Stimulated activated CD4-positive, alpha-beta T cell treated with anti-CD3 and anti-CD28 coated beads, Interleukin-1b, Interleukin-23, amount 100 ng/mL, for 1 hour (primary cell): ENCODE measurements at places on chromosomes 3 and 15.

GRCh38 chr3:15289661-15290060, 42.7 kb downstream of the SH3BP5 start:
- no peak for DNase-seq

DNA sequence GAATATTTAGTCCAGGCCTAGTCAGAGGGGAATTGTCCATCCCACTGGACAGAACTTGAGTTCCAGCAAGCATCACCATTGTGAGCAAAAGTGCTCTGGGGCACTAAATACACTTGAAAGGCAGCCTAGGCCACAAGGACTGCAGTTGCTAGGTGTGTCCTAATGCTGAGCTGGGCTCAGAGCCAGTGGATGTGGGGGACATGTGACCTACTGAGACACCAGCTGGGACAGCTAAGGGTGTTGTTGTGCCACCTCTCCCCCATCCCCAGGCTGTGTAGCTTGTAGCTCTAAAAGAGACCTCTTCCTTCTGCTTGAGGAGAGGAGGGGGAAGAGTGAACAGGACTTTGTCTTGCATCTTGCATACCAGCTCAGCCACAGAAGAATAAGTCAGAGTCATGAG, 120.9 kb downstream of the DTWD1 start:
- no peak for DNase-seq

DNA sequence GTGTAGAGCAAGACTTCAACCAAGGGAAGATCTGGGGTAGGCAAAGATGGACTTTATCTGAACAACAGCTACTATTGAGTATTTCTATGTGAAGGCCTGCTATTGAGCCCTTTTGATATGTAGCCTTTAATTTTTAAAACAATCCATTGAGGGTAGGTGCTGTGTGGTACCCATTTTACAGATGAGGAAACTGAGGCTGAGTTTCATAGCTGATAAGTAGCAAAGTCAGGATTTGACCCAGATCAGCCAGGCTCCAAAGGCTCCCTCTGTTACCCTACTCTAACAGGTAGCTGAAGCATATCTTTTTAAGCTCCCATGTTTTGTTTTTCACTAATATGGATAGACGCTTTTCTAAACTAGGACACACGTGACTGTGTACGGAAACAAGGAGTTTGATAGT, 2.4 kb upstream of the FGD5 start:
- no peak for DNase-seq

GRCh38 chr3:38805765-38806386, 10.1 kb downstream of the SCN10A start:
- DNase-seq: no peak

GRCh38 chr3:53834429-53835095, 11.7 kb downstream of the CHDH start:
- DNase-seq: no peak

- DNase-seq: no peak
These were observed 108.4 kb upstream of the ZNF385D start for GRCh38 chr3:21859124-21860081.

DNA sequence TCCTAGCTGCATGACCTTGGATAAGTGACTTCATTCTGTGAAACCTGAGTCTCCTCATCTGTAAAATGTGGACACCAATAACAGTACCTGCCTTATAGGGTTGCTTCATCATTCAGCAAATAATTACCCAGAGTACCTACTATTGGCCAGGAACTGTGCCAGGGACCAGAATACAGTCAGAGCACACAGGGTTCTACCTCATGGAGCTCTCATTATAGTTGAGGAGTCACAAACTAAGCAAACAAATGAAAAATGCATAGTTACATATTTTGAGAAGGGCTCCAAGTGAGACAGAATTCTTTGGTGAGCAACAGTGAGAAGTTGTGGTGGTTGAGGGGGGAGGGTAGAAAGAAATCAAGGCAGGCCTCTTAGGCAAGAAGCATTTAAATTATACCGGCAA, 308.6 kb upstream of the WNT5A start:
- DNase-seq: no peak

- DNase-seq: no peak
These were observed 42.7 kb upstream of the PRICKLE2 start for GRCh38 chr3:64267721-64268604.

- no peak for DNase-seq
These were observed 657.7 kb upstream of the CCDC54 start for GRCh38 chr3:106719583-106719982.

- peak; percentile 68 for DNase-seq
These were observed 15.6 kb downstream of the TMEM158 start for GRCh38 chr3:45210308-45211041.

- DNase-seq: no peak
These were observed 375.1 kb downstream of the NAALADL2 start for GRCh38 chr3:175233957-175234940.

DNA sequence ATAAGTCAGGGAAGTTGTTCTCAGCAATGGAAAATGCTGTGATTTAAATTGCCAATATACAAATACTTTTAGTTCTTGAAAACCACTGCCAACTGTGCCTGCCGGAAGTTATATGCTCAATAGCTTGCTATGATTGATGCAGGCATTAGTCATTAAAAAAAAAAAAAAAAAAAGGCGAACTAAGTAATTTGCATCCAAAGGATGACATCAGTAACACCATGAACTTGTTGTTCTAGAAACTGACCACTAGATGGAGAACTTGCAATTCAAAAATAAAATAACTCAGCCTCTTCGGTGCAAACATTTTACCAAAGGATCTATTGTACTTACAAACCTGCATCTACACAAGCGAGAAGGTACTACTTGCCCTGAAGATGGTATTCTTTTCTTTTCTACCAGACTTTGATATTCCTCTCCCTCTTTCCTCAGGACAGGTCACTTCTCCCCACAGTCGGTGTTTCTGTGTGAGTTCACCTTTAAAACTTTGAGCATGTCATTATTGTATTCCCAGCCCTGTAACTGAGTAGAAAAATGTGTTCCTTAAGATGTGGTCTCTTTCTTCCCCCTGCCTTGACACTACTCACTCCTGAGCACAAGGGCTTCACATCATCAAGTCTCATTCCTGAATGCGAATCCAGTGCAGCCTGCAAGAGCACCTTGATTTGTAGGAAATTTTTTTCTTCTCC, 115.0 kb upstream of the VEPH1 start:
- DNase-seq: no peak

DNA sequence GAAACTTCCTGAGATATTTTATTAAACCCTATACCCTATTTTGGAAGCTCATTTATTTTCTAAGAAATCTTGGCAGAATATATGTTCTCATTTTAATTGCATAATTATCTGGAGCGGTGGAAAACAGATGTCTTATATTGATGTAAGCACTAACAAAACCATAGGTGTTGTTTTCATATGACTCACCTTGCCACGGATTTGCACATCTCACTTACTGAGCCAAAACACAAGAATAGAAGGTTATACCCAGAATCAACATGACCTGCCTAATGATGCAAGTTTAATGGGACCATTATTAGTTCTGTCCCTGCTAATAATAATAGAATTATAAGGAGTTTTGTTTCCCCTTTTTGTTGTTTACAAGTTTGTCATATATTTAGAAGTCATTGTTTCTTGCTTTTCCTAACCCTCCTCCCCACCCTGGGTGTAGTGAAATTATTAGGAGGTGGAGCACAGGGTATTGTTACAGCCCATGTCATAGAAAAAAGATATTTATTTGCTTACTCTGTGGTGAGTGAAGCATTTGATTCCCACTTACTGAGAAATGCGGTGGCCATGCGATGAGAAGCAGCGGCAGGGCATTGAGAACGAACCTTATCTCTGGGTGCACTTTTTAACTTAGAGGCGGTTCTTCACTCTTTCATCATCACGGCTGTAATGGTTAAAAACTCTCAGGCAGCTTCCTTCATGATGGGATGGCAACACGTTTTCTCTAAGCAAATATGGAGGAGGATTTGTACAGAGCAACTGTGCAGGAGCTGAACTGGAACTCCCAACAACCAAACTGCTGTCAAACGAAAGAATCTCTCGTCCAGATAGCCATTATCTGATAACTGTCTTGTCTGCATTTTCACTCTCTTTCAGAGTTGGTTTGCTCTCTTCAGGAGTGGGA, 521 bp downstream of the IL5RA start:
- DNase-seq: no peak

- DNase-seq: no peak
These were observed 33.8 kb upstream of the BBX start for GRCh38 chr3:107488942-107489341.

GRCh38 chr3:151305775-151306151, 10.9 kb downstream of the GPR87 start:
- DNase-seq: no peak

- no peak for DNase-seq
These were observed 24.9 kb downstream of the PRR23E start for GRCh38 chr3:127217596-127218453.

GRCh38 chr3:153163756-153164550, 1.9 kb downstream of the RAP2B start:
- no peak for DNase-seq

DNA sequence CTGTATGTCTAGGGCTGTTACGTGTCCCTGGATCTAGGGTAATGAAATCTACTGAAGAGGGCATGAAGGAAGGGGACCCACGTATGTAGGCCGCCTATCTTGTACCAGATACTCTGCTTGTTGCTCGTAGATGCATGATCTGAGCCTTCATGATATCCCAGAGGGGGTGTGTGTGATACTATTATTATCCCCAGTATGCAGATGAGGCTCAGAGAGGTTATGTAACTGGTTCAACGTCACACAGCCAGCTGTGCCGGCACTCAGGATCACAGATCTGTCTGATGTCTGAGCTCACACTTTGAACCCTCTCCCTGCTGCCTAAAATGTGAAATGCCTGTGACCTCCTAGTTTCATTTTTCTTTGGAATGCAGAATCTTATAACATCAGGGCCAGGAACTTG, 36.2 kb upstream of the SEC13 start:
- DNase-seq: no peak

GRCh38 chr3:33071946-33072345, 25.0 kb downstream of the GLB1 start:
- no peak for DNase-seq

GRCh38 chr3:101849714-101850245, 466 bp downstream of the NFKBIZ start:
- peak; percentile 20 for DNase-seq

DNA sequence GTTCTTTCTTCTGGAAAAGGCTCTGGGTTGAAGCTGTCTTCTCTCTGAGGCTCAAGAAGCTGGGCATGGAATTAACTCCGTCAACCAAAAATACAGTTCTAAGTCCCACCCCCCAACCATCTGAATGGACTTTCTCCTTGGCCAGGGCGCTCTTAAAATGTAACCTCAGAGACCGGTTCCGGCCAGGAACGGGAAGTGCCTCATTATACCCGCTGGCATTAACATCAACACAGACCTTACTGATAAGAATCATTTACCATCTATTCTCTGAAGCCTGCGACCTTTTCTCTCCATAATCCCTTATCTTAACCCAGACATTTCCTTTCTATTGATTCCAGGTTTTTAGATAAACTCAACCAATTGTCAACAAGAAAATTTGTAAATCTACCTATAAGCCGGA, 64.7 kb downstream of the ATP1B3 start:
- no peak for DNase-seq

DNA sequence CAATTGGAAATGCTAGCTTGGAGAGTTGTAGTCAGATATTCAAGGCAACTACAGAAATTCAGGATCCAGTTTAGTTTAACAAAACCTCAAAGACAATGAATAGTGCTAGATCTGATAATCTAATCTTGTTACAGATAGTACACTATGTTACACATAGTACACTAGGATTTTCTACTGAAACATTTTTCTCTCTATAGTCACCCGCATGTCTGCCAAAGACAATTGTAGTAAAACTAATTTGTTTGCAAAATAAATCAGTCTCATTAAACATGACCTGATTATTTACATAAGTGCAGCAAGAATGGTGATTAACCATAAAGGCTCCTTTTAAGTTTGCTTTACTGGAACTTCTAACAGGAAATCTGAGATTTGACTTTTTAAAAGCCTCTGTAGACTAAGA, 52.0 kb downstream of the ILDR1 start:
- DNase-seq: no peak
